ENCODE measurements at places on chromosomes 6 and 20.

DNA sequence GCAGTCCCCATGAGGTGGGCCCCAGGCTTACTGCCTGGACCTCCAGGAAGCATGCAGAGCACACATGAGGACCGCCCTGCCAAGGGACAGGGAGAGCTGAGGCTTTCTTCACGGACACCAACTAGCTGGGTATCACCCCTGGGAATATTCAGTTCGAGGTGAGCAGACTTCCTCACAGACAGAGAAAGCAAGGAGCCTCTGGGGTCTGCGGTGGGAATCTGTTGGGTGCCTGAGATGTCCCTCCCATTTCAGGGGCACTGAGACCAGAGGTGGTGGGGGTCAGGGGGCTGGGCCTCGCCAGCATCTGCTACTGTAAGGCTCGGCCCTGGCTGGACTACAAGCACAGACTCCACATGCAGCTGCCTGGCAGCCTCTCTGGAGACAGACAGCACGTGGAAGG, 74.3 kb upstream of the SYNDIG1 start:
- no peak for DNase-seq

- DNase-seq, result peak; percentile 21
Measured at GRCh38 chr6:45555981-45556771, 178.4 kb upstream of the SUPT3H start.

- DNase-seq, result peak; percentile 42
Measured at GRCh38 chr6:143060806-143061596, at the start of gene AIG1. AIG1 (plus strand) TSS chr6:143060889; CDS start chr6:143060926, 37 bp downstream.

- peak; percentile 65 for DNase-seq
Measured at GRCh38 chr6:42742116-42742894, 3.6 kb downstream of the TBCC start.

GRCh38 chr20:58168843-58169242, 59.6 kb downstream of the ANKRD60 start:
- no peak for DNase-seq

DNA sequence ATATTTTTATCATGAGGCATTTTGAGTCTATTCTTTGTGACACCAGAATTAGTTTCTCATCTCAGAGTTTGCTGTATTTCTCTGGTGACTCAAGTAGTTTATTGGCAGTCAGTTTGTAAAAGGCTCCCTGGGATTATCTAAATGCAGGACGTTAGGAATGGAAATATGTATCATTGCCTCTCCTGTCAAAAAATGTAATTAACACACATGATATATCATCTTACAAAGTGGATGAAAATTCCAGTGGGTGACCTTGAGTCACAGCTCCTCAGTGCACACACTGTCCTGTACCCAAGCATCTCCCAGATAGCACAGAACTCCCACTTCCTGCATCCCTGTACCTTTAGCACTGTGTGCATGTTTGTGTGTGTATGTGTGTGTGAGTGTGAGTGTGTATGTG, 258.6 kb downstream of the LAMA2 start:
- DNase-seq, result no peak

Data from bronchial epithelial cell (primary cell).